Stimulated activated CD4-positive, alpha-beta T cell treated with anti-CD3 and anti-CD28 coated beads, TNF-alpha, amount 100 ng/mL, for 4 hours (primary cell): ENCODE measurements at places on chromosomes 1 and 21.

DNA sequence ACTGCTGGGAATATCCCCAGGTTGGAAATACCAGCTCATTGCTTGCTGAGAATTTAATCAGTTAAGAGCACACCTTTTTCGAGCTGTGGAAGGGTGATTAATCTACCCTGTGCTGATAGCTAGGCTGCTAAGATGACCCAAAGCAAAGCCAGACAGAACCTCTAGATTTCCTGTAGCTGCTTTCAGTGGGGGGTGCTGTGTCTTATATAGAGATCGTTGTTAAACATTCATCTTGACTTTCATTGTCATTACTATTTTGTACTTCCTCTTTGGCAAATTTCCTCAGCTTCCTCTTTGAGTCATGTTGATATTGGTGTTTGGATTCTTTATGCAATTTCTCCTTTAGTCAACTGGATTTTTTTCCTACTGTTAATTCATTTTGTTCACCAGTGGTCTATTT is 155.3 kb downstream of the DISC1 start:
- DNase-seq = no peak

GRCh38 chr1:180232521-180233043 is 2.5 kb downstream of the LHX4 start:
- no peak for DNase-seq

DNA sequence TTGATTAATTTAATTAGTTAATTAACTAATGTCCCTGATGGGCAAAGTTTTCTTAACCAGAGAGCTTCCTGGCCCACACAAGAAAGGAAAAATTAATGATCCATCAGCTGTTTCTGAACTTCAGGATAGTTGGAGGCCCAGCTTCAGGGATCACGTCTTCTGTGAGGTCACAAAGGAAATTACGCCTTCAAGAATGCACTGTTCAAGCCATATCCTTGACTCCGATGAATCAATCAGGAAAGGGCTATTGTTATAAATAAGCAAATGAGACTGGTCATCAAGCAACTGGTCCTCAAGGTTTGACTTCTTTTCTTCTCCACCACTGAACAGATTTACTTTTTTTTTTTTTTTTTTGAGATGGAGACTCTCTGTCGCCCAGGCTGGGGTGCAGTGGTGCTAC is 40.6 kb downstream of the TCP10L start:
- DNase-seq = no peak

DNA sequence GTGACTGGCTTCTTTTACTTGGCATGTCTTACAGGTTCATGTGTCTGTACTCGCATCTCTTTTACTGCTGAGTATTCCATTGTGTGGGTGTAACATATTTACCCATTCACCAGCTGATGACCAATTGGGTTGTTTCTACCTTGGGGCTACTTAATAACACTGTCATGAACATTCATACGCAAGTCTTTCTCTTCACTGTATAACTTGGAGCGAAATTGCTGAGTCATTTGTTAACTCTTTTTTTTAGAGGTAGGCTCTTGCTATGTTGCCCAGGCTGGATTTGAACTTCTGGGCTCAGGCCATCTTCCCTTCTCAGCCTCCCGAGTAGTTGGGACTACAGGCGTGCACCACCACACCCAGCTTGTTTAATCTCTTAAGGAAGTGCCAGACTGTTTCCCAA is 6.5 kb downstream of the PYCR2 start:
- DNase-seq = no peak

DNA sequence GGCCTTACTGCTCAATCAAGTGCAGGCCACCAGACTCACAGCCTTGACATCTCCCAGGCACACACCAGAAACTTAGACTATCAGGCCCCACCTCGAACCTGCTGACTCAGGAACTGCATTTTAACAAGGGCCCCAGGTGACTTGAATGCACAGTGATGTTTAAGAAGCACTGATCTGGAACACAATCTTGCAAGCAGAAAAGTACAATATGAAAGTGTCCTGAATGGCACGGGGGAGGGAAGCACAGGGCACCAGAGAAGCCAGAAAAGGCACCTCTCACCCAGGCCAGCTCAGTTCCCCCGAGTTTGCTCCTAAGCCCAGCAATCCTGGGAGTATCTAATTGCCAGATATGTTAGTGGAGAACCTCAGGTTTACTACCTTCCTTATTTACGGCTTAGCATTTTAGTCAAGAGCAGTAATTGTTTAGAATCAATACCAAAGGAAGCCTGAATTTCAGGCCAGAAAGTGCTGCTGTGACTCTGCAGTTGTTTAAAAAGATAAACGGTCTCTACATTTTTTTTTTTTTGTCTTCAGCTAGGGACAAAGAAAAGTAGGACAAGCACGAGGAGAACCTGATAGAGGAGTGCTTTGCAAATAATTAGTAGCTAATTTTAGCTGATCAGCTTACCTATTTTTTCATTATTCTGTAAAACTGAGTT is 50.9 kb upstream of the CDC42BPA start:
- no peak for DNase-seq

GRCh38 chr1:39384305-39384704 is 107.1 kb upstream of the BMP8A start:
- no peak for DNase-seq

DNA sequence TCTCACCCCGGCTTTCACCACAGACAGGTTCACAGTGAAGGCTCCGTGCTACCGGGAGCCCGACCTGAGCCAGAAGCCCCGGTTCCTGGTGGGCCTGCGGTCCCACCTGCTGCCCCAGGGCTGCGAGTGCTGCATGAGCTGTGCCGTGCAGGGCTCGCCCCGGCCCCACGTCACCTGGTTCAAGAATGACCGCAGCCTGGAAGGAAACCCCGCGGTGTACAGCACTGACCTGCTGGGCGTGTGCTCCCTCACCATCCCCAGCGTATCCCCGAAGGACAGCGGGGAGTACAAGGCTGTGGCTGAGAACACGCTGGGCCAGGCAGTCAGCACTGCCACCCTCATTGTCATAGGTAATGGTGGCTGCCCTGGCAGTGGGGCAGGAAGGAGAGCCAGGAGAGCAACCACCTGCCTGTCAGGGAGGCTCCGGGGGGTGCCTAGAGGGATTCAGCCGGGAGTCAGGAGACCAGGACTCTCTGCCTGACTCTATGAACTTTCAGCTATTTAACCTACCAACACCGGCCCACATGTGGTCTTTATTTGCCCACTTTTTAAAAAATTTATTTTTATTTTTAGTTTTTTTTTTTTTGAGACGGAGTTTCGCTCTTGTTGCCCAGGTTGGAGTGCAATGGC is 36.4 kb downstream of the IGFN1 start:
- DNase-seq = no peak
